ENCODE measurements at places on chromosomes 16 and 17. TPM values are rescaled to one million over a fixed set of nuclear protein-coding genes. Genes with fewer than 3 reads are reported as not detected.

KRTAP3-1 gene
- not detected for total RNA-seq

NETO2 gene
- total RNA-seq, result 8.6 TPM

GJC1 gene
- total RNA-seq, result 24.3 TPM

ZG16 gene
- not detected for total RNA-seq
